ENCODE measurements at places on chromosomes 5 and 9.

DNA sequence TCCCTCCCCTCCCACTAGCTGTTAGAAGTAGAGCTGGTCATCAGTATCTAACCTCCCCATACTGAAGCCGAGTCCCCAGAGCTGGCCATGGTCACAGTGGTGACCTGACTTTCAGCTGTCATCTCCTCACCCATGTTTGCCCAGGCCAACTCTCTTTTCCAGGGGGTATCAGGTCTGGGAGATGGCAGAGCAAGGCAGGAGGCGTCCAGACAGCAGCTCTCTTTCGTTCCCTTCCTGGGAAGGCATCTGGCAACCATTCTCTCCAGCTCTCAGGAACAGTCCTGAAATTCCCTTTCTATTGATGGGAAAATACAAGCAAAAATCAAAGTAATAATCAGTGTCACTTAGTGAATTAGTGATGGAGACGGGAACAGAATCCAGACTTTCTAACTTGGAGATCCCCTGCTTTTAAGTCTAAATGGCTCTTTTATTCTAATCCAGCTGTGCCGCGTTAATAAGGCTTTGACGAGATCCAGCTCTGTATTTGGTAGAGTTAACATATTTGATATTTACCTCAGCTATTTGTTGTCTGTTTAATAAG lies 21.3 kb upstream of the AOPEP start:
- no peak for DNase-seq

DNA sequence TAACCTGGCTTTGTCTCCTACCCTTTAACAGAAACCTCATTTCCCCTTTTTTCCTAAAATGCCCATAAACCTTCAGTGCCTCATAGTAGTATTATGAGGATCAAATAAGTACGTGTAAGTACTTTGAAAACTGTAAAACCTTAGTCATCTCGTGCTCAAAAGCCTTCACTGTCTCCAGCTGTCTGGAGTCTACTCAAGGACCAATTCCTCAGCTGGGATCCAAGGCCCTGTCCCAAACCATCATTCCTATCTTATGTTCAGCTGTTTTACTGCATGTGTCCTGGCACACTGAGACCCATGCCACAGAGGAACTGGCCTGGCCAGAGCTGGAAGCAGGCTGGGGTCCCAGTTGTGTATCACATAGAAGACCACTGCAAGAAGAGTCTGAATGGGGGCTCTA lies 15.9 kb downstream of the ADAMTSL1 start:
- no peak for DNase-seq

GRCh38 chr5:68196876-68197275 lies 18.7 kb upstream of the PIK3R1 start:
- DNase-seq = no peak

DNA sequence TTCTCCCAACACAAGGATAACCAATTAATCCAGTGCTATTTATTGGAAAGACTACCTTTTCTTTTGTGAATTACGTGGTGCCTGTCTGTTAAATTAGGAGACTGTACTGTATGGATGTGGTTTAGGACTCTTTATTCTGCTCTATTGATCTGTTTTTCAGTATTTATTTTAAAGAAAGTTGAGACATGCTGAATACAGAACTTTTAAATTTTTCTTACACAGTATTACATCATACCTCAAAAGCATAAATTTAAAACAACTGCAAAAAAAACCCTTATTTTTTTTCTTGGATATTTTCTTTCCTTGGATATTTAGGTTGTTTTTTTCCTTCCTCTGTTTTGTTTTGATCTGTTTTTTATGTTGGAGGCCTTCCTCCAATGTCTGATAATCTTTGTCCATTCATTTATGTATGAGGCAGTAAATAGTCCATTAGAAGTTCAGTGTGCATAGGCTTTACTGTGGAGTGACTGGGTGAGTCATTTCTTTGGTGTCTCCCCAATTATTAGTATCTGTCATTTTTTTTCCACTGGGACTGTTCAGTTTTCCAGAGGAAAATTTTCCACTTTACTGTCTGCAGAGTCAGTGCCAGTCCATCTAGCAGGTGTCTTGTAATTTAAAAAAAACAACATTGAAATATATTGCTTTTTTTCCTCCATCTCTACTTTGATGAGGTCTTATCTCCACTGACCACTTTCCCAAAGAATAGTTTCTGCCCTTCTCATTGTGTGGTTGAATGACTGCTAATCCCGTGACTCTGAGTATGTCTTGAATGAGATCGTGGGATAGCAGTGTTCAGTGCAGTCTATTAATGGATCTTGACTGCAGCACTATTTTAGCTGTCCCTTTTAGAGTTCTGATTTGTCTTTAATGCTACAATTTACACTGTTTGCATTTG lies 15.2 kb downstream of the CYSTM1 start:
- DNase-seq = no peak

- no peak for DNase-seq
Observed at GRCh38 chr5:152938630-152939029, 533.6 kb upstream of the NMUR2 start.

DNA sequence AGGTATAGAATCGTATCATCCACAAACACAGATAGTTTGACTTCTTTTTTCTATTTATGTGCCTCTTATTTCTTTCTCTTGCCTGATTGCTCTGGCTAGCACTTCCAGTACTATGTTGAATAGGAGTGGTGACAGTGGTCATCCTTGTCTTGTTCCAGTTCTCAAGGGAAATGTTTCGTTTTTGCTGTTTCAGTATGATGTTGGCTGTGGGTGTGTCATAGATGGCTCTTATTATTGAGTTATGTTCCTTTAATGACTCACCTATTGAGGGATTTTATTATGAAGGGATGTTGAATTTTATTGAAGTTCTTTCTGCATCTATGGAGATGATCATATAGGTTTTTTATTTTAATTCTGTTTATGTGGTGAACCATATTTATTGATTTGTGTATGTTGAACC lies 70.3 kb downstream of the ENC1 start:
- no peak for DNase-seq
